Occipital lobe (tissue), 3 donors: ENCODE measurements at places on chromosomes 1 and 21. TPM values are rescaled to one million over a fixed set of nuclear protein-coding genes. Genes with fewer than 3 reads are reported as not detected.

GRCh38 chr21:38663282-38663681 is 142.4 kb upstream of the ETS2 start:
- no peak for DNase-seq

- no peak for DNase-seq
Measured at GRCh38 chr1:245386297-245386971, 231.6 kb downstream of the KIF26B start.

DNA sequence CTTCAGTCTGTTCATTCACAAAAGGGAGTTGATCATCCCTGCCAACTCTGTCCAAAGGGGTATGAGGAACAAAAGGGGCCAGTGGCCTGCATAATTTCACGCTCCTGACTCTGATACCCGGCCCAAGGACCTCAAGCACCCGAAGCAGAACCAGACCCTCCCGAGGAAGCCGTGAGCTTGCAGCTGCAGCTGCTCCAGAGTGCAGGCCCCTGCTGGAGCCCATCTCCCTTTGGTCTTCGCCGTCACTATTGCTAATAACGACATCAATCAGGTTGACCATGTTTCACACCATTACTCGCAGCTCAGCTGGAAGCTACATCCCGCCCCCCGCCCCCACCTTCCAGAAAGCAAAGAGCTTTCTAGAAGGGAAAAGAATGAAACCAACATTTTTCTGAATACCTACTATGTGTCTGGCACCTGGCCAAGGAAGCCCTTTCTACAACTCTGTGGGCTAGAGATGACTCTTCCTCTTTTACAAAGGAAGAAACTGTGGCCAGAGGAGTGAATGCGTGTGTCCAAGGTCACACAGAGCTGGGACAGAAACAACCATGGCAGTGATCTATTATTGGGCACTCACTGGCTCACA is 5.5 kb downstream of the NKAIN1 start:
- no peak for DNase-seq

DNA sequence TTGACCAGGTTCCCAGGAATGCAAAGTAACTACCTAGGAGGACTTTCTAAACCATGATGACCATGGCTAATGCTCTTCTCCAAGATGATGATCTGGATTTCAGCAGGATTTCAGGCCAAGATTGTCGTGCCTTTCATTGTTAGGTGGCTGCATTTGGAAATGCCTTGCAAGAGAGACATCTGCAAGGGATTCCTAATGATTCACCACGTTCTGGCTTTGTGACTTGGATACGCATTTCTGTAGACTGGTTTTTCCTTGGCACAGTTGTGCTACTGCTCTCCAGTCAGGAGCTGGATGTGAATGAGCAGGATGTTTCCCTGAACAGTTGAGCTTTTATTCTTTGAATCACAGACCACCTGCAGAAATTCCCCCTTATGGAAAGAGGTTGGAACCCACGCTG is 212.4 kb downstream of the BACH1 start:
- no peak for DNase-seq

DNA sequence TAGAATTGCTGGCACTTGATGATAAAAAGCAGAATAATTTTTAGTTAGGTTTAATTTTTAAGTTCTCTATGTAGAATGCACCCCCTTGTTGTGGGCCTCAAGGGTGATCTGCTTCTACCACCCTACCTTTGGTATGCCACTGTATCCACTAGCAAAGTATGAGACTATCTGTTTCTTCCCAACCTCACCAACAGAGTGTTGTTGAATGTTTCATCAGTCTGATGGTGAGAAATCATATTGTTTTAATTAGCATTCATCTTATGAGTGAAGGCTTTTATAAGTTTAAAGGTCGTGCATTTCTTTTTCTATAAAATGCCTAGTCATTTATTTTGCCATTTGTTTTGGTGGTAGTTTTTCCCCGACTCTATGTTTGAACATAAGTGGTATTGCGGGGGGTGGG is 141.0 kb downstream of the MAGI3 start:
- DNase-seq = no peak

DNA sequence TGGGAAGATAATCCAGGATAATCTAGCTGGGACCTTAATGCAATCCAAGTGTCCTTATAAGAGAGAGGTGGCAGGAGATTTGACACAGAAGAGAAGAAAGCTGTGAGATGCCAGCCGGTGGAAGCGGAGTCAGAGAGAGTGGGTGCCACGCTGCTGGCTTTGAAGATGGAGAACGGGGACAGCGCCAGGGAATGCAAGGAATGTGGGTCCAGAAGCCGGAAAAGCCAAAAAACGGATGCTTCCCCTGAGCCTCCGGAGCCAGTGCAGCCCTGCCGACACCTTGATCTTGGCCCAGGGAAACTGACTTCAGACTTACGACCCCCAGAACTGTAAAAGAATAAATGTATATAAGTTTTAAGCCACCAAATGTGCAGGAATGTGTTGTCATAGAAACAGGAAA is 152.6 kb downstream of the ZNF281 start:
- no peak for DNase-seq

GRCh38 chr1:171256940-171257606 is 8.8 kb downstream of the FMO1 start:
- DNase-seq = no peak

- DNase-seq = no peak
Measured at GRCh38 chr1:10631121-10631810, 156.5 kb downstream of the PEX14 start.

- DNase-seq = no peak
Measured at GRCh38 chr1:22651941-22652856, 837 bp upstream of the C1QB start.

DNA sequence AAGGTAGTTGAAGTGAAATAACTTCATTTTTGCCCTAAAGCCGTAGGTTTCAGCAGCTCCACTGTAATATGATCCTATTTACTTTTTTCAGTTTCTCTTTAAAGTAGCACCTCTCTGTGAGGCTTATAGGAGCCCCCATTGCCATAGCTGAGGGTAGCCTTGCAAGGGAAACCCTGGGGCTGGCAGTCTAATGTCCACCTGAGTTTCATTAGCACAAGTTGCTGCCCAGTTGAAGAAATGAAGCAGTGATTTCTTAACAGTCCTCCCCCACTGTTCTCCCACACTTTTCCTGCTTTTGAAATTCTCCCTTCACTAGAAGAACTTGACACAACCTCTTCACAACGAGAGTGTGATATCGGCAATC is 1.5 kb downstream of the HMCN1 start:
- DNase-seq = no peak

GRCh38 chr1:118563981-118564951 is 379.2 kb upstream of the SPAG17 start:
- DNase-seq = no peak

DNA sequence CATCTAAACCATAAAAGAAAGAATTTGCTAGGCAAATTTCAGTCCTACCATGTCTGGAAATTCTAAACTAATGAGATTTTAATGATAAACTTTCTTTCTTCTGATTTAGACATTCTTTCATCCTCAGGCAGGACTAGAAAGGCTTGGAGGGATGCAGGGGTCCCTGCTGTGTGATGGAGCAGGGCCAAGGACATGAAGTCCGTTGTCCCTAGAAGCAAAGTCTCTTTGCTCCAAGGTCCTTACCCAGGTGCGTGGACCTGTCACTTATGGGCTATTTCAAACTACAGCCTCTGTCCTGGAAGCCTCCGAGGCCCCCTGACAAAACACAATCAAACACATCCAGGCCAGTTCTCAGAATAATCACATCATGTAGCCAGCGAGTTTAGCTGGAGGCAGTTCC is 26.6 kb downstream of the URB1 start:
- no peak for DNase-seq

GRCh38 chr1:218983848-218984247 is 189.8 kb upstream of the LYPLAL1 start:
- DNase-seq = no peak

- no peak for DNase-seq
Measured at GRCh38 chr1:185260611-185261010, 56.4 kb downstream of the IVNS1ABP start.

The TAS1R1 gene
- total RNA-seq = not detected

The MROH7 gene
- total RNA-seq = 1.4 TPM

The RBM11 gene
- 16.2 TPM for total RNA-seq

The SPRR2B gene
- total RNA-seq = not detected

The DRAXIN gene
- total RNA-seq = 107 TPM

The CRNN gene
- not detected for total RNA-seq

The SARS1 gene
- total RNA-seq = 153 TPM
